CD4-positive, alpha-beta T cell treated with Interleukin-21 for 1 hour (primary cell): ENCODE measurements at places on chromosomes 12 and 14.

DNA sequence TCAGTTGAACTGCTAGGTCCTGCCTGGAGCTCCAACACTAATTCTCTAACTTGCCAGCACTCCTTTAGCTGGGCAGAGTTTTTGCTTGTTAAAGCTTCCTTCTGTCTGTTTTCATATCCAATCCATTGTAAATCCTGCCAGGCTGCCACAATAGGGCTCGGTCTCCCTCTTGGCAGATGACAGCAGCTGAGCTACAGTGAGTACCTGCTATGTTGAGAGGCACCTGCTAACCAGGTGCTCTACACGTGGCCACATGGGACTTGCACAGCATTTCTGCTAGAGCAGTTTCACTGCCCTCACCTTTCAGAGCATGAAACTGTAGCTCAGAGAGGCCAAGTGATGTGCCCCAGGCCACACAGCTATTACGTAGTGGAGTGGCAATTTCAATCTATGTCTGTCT, 106.6 kb upstream of the NOS1 start:
- DNase-seq, result no peak

GRCh38 chr12:53389702-53390101, 9.7 kb downstream of the SP1 start:
- no peak for DNase-seq

DNA sequence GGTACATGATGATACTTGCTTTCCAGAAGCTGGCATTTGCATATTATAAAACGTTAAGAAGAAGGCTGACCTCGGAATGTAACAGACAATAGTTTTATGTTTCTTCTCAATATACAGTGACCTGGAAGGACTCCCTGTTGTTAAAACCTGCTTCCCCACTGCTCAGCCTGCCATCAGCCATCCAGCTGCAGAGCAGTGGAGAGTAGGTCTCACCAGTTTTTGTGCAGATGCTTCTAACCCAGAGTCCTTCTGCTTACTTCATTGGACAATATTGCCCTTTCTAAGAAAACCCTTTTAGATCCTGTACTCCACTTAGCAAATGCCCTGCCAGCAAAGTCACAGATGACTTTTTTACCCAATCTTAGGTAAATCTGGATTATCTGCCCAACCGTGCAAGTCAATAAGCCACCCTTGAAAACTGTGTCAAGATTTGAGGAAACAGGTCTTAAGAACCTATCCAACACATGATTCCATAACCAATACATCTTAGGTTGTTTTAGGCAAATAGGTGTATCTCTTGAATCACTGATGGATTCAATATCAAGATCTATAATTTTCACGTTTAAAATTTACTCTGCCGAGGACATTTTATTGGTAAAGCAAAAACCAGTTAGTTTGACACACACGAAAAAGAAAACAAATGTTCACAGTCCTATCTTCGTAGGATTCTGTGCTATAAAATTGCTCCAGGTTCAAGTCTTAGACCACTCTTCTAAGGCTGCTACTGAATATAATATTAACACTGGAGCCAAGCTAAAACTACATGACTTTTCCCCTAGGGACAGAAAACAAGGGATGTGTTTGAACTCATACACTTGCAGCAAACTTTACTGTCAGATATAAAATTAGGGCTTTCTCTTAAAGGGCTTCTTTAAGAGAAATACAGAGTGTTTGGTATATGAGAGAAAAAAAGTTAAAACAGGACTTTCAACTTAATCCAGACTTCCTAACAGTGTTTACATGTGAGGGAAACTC, 5.7 kb downstream of the PHLDA1 start:
- DNase-seq, result no peak

GRCh38 chr14:73125746-73126145, 10.6 kb upstream of the PSEN1 start:
- DNase-seq, result no peak

DNA sequence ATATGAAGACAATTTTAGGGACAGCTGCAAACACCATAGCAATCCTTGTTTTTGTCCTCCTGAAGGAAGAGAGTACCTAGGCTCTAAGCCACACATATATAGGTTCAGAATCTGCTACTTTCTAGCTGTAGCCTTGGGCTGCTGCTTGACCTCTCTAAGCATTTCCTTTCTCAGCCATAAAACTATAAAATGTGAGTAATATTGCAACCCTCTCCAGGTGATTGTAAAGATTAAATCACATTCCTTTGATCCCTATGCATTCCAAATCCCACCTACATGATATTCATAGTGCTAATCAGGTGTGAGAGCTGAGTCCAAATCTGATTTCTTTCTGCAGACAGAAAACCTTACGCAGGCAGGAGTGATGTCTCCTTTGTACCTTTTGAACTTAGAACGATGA, 913.5 kb downstream of the VRK1 start:
- DNase-seq, result no peak

DNA sequence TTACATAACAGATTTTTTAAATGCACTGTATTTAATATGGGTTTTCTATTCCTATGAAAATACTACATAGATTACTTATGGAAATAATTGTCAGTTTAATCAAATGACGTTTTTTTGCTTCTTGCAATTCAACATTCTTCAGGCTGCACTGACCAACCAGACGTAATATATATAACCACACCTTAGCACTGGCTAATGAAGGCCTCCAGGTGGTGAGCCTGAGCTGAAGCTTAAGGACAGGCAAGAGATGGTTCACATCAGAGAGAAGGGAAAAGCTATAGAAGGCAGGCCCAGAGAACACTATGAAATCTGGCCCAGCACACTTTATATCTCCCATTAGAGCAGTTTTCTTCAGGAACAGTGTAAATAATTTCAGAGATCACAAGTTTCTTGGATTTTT, 2.8 kb upstream of the MDGA2 start:
- DNase-seq, result no peak

DNA sequence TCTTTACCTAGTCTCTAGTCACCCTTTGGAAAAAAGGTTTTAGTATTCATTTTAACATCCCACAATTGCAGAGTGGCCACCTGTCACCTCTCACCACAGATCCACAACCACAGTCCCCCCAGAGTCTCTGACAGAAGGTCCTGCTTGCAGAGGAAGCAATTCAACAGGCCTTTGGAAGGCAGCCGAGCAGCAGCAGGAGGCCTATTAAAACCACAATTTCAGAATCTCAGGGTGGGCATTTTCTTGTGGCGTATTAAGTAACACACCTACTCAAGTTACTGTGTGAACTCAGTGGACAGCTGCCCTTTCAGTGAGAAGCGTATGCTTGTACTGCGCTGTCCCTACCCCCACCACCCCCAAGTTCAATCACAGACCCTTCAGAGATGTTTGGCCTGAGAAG, 234.0 kb upstream of the HMGA2 start:
- no peak for DNase-seq
